ENCODE measurements at places on chromosomes 13 and 19. TPM values are rescaled to one million over a fixed set of nuclear protein-coding genes. Genes with fewer than 3 reads are reported as not detected.

Gene RPL28
- total RNA-seq = 476 TPM

Gene TMEM221
- not detected for total RNA-seq

Gene THSD8
- 1.2 TPM for total RNA-seq

Gene CACNA1A
- total RNA-seq = not detected

Gene GALP
- total RNA-seq = not detected

Gene RGS9BP
- not detected for total RNA-seq

Gene GZMM
- not detected for total RNA-seq

Gene IGFL1
- not detected for total RNA-seq

Gene MYDGF
- total RNA-seq = 58.2 TPM

Gene ANGPTL8
- total RNA-seq = 56.7 TPM

Gene PRR12
- 4.7 TPM for total RNA-seq

Gene ABHD13
- 6.4 TPM for total RNA-seq

DNA sequence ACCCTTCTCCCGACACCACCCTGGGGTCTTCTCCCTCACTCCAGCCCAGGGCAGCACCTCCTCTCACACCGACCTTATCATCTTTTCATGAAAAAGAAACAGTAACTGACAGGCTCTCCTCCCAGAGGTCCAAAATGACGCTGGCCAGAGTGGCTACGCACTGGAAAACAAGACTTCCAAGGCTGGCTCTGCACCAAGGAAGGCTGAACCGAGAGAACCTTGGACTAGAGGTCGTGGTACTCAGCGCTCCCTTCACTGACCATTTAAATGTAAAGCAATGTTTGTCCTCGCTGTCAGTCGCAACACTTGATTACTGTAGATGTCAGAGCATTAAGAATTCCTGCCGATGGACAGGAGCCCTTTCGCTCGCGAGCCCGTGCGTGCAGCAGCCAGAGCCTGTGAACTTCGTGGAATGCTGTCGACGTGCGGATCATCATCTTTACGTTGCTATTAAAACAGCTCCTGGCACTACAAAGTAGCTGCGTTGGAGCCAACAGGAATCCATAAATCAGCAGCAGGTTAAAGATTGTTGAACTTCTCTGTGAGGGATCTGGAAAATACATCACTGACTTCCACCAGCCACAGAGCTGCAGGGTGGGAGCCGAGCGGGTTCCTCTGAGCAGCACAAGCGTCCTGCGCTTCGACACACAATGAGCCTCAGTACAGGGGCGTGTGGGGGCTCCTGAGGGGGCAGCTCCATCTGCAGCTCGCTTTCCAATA, 125.5 kb upstream of the MCF2L start:
- DNase-seq = no peak

- DNase-seq = peak; percentile 30
Observed at GRCh38 chr19:57171551-57172081, 4.3 kb upstream of the DUXA start.

DNA sequence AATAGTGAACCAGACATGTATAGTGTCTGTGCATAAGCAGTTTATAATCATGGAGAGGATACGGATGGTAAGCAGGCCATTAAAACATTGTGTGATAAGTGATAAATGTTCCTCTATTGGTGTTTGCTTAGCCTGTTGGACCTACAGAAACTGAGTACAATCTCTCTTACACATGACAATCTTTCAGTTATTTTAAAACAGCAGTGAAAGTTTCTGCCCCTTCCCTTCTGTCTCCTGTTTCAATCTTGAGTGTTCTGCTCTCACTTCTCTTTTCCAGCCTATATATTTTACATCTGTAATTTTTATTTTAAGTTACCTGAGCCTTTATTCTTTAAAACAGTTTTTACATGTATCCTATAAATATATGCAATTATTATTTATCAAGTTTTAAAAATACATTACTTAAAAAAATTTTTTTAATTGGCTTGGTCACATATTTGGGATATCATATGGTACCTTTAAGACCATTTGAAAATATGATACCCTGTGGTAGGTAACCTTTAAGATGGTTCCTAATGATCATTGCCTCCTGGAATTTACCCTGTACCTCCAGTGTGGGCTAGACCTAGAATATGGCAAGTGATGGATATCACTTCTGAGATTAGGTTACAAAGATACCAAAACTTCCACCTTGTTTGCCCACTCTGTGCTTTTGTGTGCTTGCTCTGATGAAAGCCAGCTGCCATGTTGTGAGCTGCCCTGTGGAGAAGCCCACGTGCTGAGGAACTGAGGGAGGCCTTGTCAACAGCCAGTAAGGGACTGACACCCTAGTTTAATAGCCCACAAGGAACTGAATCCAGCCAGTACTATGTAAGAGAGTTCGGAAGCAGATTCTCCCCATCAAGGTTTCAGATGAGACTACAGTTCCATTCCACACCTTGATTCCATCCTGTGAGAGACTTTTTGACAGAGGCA, 99.3 kb downstream of the DHRS12 start:
- DNase-seq = no peak

GRCh38 chr13:71430681-71431080, 436.3 kb downstream of the DACH1 start:
- DNase-seq = no peak

DNA sequence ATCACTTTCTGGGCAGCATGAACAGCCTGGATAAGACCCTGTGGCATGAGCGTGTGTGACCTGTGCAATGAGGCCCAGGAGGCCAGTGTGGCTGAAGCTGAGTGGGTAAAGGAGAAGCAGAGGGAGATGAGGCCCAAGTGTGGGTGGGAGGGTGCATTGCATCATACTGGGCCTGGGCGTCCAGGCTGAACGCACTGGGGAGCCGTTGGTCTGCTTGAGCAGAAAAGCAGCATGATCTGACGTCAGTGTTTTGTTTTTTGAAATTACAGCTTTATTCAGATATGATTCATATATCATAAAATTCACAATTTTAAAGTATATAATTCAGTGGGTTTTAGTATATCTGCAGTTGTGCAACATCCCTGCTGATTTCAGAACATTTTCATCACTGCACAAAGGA, 409.7 kb downstream of the HS6ST3 start:
- DNase-seq = no peak

DNA sequence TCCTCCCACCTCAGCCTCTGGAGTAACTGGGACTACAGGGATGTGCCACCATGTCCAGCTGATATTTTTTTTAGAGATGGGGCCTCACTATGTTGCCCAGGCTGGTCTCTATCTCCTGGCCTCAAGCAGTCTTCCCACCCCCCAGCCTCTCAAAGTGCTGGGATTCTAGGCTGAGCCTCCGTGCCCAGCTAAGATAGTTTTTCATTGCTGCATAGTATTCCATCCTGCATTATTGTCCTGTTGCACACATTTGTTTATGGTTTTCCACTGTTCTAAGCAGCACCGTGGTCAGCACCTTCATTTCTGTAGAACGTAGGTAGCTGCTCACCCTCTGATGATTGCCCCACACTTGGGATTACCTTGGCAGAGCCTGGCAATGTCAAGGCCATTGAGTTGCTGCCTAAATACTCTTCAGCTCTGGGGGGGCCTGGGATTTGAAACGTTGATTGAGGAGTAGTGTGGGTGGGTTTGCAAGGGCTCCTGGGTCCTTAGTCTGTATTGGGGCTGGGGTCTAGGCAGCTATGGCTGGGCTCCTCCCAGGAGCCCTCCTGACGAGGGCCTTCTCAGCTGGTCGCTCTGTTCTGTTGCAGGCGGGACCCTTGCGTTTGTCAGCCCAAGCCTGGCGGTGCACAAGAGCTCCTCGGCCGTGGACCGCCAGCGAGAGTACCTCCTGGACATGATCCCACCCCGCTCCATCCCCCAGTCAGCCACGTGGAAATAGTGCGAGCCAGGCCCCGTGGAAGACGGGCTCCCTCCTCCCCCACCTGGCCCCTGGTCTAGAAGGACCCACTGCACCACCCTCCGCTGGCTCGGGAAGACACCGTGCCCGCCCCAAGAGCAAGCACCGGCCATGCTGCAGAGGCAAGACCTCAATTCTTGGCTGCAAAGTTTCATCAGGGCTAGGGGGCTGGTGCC, 10.3 kb downstream of the TSSK6 start:
- no peak for DNase-seq

DNA sequence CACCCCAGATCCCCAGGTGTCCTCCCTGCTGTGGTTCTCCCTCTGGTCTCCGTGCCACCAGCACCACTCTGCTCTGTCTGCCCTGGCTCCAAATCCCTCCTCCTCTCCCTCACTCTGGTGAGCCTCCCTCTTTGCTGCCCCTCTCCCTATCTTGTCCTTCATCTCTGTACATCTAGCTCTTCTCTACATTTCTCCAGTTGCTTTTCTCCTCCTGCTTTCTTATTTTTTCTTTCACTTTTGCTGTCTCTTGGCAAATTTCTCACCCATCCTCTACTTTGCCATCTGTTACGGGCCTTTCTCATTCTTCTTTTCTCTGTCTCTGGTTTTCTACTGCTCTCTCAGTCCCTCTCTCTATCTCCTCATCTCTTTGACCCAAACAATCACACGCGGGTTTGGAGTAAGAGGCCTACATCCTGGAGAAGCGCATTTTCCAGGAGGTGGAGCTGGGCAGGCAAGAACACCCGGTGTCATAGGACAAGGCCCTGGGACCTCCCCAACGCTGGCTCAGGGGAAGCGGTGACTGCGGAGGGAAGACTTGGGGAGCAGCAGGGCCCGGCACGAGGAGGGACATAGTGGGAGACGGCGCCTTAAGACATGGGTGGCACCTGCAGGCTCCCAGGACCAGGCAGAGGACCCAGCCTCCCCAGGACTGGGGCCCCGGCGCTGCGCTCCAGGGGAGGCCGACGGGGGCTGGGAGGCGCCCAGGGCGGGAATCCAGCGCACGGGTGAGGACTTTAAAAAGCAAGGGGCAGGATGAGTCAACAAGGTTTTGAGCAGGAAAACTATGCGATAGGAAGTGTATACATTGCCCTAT, 9.9 kb downstream of the ZNF611 start:
- no peak for DNase-seq

- no peak for DNase-seq
Observed at GRCh38 chr13:60363288-60363687, 33.7 kb upstream of the TDRD3 start.

DNA sequence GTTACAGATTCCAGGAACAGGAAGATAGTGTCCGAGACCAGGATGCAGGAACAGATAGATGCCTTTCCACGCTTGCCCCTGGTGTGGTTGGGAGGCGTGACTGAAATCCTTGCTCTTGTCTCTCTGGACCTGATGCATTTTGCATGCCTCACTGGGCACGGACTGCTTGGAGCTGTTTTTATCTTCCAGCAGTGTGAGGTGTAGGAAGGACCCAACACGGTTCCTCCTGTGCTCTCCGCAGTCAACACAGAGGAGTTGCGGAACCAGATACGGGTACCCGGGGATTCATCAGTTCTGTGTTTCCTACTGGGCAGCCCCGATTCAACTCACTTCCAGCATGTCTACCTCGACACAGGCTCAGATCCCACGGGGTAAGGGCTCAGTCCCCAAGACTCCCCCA, 6.5 kb downstream of the DOT1L start:
- DNase-seq = no peak

DNA sequence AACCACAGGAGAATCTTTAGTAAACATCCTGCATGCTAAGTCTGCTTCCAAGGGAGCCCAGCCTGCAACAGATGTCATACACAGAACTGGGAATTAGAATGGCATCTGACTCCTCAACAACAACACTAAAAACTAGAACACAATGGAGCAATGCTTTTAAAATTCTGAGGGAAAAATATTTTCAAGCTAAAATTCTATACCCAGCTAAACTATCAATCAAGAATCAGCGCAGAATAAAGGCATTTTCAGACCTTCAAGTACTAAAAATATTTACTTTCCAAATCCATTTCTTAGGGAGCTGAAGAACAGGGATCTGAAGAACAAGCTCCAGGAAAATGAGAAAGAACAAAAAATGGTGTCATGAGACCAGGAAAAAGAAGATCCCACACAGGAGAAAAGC, 46.9 kb upstream of the CHST8 start:
- DNase-seq = no peak

GRCh38 chr19:49475995-49476880, 2.2 kb downstream of the FLT3LG start:
- no peak for DNase-seq

DNA sequence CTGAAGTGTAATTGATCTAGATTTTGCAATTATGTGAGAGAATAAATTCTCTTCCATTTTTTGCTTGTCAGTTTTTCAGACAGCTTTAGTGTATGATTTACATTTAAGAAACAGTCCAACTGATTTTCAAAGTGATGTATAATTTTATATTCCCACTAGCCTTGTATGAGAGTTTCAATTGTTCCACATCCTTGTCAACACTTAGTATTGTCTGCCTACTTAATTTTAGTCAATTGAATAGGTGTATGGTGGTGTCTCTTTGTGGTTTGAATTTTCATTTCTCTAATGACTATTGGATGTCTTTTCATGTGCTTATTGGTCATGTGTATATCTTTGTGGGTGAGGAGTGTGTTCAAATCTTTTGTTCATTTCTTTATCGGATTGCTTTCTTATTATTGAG, 49.4 kb upstream of the SPRY2 start:
- no peak for DNase-seq

DNA sequence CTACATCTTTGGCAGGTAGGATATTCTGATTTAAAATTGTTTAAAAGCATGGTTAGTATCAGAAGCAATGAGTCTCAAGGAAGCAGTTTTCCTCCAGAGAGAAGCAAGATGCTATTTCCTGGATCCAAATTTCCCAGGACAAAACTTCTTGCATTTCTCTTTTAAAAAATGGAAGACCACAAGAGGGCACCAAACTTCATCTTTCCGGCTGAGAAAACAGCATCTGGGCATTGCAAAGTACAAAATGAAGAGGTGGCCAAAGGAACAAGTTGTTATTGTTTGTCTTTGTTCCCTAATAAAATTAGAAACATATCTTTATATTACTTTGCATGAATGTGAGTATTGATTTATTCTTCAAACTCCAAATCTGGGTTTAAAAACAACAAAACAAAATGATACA, 60.0 kb upstream of the LRCH1 start:
- DNase-seq = no peak

DNA sequence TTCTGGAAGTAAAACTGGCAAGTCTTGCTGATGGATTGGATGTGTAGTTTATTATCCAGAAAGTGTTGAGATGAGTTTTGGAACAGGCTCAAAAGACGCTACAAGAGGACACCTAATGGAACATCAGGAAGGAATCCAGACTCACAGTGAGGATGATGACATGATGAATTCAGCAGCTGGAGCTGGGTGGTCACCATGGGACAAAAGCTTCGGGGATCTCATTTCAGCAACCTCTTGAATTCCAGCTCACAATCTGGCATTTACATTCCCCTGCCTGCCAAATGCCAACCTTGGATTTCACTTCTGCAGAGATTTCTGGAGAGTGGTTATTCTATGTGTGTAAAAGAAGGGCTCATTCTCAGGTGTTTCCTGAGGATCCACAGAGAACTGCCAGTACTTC, 288.0 kb upstream of the TMTC4 start:
- DNase-seq = no peak

DNA sequence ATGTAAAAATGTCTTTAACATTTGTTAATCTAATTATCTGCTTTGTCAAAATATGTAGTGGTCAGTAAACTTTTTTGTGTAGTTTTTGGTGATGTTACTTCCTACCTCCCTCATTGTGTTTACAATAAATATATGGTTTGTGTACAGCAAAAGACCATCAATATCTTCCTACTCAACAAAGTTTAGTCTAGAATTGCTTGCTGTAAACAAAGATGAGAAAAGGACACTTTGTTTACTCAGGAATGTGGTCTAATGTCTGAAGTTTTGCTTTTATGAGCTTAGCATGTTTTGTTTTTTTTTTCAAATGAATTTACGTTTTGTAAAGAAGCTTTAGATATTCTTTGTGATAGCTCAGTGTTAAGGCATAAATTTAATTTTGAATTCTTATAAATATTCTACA, 563.5 kb upstream of the SPRY2 start:
- DNase-seq = no peak

- DNase-seq = no peak
Observed at GRCh38 chr19:55479045-55479444, 2.6 kb downstream of the ZNF628 start.

- DNase-seq = no peak
Observed at GRCh38 chr19:41330946-41331678, 21.1 kb downstream of the CCDC97 start.

GRCh38 chr13:27211771-27212364, 39.5 kb upstream of the RPL21 start:
- no peak for DNase-seq
